T47D (cell line): ENCODE measurements at places on chromosomes 16 and 17.
A peak's percentile ranks its signal among the peaks of the same experiment; 100 is the strongest.

DNA sequence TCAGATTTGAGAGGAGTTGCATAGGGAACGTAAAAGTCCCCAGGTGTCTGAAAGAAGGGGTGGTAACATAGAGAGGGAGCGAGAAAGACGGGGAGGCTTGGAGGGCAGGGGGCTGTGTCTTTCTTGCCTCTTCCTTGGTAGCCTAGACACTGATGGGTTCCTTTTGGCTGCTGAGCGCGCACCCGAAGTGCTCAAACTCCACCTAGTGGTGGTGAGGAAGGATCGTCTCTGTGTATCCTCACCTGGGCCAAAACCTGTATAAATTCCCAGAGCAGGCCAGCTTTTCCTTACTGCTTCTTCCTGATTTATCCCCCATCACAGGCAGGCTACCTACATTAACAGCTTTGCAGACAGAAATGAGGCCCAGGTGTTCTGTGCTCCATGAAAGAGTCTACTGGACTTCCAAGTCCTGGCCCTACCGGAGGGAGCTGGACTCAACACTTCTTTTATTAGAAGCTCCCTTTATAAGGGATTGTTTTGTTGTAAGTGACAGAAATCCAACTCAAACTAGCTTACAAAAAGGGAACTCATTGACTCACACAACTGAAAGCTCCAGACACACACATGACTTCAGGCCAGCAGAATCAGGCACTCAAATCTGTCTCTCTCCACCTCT lies 5.5 kb upstream of the SLC25A35 start:
- DNase-seq: peak; percentile 74

DNA sequence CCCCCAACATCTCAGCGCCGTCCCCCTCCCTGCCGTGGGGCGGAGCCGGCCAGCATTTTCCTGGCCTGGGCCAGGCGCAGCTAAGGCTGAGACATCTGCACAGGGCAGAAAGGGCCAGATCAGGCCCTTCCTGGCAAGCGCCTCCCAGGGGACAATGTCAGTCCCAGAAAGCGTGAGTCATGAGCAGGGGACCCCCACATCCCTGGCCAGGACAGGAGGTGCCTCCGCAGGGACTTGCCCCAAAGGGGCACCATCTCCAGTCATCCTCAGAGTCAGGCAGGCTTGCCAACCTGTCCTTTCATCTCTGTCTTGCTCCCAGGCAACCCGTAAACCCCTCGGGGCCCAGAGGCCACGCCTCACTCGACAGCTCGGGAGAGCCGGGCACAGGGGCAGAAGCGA lies 43.2 kb downstream of the SOCS1 start:
- DNase-seq: no peak

GRCh38 chr17:78697554-78698343 lies 84.3 kb downstream of the CYTH1 start:
- DNase-seq: no peak

GRCh38 chr17:77598241-77598620 lies 360.3 kb upstream of the TNRC6C start:
- no peak for DNase-seq

- no peak for DNase-seq
These were observed 41.6 kb downstream of the USP10 start for GRCh38 chr16:84741340-84741830.

- DNase-seq: no peak
These were observed 38.0 kb downstream of the ARHGAP17 start for GRCh38 chr16:24976971-24977677.

DNA sequence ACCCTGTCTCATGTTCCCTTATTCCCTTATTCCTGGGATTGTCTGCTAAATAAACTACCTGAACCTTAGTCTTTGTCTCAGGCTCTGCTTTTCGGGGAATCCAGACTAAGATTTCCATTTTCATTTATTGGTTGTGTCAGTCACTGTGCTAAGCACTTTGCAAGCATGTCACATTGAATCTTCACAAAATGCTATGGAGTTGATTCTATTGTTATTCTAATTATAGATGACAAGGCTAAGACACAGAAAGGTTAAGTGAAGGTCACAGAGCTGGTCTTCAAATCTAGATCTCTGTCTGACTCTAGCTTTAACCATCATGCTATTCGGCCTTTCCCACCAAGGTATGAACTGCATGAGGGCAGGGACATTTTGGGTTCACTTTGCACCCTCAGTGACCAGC lies 13.4 kb upstream of the CES5A start:
- DNase-seq: no peak

DNA sequence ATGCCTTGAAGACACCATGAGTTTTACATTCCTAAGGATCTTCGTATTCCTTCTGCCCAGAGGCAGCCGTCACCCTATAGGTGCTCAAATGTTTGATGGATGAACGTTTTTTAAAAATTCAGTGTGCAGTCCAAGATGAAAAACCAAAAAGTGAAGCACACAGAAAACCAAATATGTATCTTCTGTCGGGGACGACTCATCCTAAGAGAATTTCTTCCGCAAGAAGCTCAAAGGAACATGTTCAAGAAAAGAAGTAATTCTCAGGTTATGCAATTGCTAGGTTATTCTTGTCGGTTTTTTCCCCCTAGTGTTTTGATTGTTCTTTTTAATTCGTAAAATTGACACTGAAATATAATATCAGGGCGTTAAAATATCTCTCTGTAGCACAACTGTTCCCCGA lies 1.4 kb downstream of the CENPV start:
- DNase-seq: no peak

- DNase-seq: no peak
These were observed 1.7 kb upstream of the COL1A1 start for GRCh38 chr17:50203086-50203485.

GRCh38 chr17:35546487-35546886 lies 9.0 kb upstream of the SLFN12L start:
- DNase-seq: no peak

DNA sequence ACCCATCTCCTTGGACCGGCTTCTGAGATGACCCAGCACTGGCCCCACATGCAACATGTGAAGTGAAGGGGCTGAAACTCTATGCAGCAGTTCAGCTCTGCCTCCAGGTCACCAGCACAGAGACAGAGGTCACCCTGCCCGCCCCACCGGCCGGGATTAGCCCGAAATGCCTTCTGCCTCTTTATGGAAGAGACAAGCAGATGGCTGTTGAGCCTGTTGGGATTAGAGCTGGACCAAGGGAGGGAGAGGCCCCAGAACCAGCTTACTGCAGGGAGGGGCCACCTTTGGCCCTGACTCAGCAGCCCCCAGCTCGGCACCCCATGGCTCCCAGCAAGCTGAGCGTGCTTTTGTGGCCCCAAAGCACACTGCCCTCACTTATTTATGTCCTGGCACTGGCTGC lies 5.7 kb downstream of the AIPL1 start:
- no peak for DNase-seq

DNA sequence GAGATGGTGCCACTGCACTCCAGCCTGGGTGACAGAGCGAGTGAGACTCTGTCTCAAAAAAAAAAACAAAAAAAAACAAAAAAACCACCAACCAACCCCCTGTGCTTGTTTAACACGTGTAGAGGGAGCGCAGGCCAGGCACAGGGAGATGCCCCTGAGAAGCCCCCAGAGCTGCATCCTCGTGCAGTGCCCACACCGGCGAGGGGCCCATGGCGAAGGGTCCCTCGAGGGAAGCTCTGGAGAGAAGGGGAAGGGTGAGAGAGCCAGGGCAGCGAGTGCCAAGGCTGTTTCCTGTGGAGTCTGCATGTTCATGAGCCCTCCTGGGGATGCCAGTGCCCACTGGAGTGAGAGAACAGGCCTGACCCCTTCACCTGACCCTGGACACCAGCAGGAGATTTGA lies 47.8 kb upstream of the GSE1 start:
- no peak for DNase-seq

- peak; percentile 88 for DNase-seq
These were observed 4.4 kb upstream of the HOXB5 start for GRCh38 chr17:48597778-48598631.

GRCh38 chr17:49277638-49278037 lies 47.1 kb upstream of the PHOSPHO1 start:
- no peak for DNase-seq

GRCh38 chr16:27334838-27335237 lies 21.1 kb downstream of the IL4R start:
- no peak for DNase-seq

GRCh38 chr16:84054916-84055315 lies 12.3 kb upstream of the SLC38A8 start:
- DNase-seq: no peak

GRCh38 chr17:61878984-61879612 lies 15.8 kb upstream of the BRIP1 start:
- no peak for DNase-seq

DNA sequence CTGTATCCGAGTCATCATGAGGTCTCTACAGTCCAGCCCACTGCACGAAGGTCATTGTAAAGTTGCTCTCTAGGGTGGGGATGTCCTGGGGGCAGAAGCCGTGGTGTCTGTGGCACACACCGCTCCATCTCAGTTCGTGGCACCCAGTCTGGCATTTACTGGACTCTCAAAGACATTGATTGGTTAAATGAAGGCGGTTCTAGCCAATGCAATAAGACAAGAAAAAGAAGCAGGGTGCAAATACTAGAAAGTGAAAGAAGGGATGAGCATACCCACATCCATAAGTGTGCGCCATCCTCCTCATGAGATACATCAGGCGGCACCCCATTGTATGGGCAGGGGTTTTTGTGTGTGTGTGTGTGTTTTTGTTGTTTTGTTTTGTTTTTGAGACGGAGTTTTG lies 10.7 kb upstream of the ATP2A3 start:
- DNase-seq: no peak

DNA sequence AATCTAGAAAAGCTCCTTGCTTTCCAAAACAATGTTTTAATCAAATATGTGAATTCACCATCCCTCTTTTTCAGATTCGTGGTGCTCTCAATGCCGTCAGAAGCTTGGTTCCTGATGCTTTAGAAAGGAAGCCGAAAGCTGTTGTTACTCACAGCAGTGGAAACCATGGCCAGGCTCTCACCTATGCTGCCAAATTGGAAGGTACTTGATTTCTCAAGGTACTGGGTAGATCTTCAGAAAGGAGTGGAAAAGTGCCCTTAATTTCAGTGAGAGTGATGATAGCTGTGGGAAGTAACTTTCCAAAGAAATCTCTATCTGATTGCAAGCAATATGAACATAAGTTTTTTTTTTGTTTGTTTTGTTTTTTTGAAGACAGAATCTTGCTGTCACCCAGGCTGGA lies 14.0 kb downstream of the SRR start:
- DNase-seq: no peak

DNA sequence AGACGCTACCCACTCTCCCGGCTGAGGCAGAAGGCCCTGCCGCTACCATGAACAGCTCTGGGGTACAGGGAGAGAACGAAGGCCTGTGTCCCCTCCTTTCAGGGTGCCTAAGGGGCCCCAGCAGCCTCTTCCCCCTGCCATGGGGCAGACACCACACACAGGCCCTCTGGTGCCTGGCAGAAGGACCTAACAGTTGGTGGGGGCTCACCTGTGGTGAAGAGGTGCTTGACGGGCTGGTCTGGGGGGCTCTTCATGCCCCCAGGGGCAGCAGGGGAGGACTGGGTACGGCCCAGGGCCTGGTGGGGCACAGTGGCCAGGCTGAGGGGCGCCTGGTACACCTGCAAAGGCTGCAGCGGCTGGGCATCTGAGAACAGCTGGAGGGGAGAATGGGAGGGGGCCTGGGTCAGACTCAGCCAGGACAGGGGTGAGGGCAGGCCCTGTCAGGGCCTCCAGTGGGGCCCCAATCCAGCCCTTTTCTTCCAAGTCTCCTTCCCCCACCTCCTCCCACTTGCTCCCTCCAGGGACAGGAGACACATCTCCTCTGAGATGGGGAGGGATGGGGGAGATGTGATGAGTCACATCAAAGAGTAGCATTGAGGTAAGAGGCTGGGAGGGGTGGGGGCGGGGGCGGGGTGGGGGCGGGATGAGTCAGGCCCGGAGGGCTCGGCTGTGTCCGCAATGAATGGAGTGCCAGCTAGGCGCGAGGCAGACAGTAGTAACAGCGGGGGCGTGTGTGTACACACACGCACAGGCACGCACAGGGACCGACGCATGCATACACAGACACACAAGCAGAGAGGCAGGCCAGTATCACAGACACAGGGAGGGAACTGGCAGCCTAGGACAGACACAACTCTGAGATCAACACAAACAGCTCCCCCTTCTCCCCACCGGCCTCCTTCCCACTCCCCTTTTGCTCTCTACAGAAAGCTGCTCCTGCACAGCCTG lies 16.1 kb downstream of the G6PC3 start:
- DNase-seq: no peak

GRCh38 chr16:71432906-71433305 lies 8.9 kb downstream of the TLE7 start:
- DNase-seq: no peak

DNA sequence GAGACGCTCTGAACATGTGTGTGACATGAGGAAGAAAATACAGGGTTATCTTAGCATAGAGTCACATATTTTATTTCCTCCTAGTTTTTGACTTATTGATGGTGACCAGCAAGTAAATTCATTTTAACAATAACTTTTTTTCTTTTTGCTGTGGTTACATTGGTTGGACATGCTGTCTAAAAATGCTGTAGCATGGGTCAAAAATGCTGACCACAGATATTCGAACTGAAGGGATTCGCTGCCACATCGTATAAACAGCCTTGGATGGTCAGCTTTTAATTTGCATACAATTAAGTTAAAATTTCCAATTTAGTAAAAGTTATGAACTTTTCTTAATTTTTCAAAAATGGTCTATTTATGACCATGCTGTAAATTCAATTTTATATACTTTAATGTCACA lies 30.5 kb downstream of the RPGRIP1L start:
- DNase-seq: no peak

DNA sequence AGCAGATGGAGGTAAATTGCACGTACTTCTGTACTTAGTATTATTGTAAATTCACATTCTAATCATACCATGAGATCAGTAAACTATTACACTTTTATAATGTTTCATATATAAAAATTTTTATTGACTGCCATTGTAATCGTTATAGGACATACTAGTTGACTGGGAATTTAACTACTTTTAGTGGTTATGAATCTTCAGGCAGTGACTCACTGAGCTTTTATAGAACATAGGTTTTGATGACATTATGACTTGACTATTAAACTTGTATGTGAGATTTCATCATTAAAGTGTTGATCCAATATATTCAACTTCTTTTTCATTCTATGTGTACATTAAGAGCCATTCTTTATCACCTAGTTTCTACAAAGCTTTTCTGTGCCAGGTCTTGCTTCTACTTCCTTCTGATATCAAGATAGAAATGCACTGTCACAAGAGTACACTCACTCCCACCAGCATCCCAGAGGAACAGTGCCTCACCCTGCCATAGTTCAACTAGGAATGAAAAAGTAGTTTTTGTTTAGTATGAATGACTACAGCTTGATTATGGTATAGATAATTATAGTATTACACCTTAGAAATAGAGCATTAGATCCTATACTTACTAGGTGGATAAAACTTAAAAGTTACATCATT lies 142.4 kb upstream of the RBL2 start:
- DNase-seq: no peak

DNA sequence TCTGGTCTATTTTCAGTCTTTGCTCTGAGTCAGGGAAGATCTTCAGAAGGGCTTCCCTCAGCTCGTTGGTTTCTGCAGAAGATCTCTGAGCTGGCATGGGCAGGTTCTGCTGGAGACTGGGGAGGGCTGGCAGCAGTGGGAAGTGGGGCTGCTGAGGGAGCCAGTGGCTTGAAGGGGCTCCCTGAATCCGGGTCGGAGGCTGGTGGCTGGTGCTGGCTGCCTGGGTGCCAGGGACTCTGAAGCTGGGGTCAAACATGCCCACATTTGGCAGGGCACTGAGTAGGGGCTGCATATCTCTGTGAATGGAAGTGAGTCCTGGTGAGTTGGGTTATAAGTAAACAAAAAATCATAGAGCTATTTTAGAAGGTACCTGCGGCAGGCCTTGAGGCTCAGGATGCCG lies 67.0 kb downstream of the N4BP1 start:
- DNase-seq: no peak
